Stimulated activated CD8-positive, alpha-beta memory T cell treated with anti-CD3 and anti-CD28 coated beads, Interleukin-4, amount 100 ng/mL, for 1 hour (primary cell): ENCODE measurements at places on chromosomes 7 and 10.

DNA sequence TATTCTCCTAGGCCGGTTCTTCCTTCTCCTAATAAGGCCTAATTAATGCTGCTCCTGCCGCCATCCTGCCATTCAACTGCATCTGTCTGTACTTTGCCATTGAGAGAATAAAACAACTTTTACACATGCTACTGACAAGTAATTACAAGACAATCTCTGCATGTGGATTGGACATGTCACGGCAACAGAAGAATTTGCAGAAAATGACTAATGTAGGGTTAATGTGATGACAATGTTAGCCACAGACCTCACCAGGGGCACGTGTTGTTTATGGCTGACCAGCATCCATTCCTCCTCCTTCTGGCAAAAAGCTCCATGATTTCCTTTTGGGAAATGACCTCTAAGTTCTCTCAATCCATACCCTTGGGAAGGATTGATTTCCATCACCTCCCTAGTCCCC, 58.0 kb downstream of the NEBL start:
- no peak for DNase-seq

DNA sequence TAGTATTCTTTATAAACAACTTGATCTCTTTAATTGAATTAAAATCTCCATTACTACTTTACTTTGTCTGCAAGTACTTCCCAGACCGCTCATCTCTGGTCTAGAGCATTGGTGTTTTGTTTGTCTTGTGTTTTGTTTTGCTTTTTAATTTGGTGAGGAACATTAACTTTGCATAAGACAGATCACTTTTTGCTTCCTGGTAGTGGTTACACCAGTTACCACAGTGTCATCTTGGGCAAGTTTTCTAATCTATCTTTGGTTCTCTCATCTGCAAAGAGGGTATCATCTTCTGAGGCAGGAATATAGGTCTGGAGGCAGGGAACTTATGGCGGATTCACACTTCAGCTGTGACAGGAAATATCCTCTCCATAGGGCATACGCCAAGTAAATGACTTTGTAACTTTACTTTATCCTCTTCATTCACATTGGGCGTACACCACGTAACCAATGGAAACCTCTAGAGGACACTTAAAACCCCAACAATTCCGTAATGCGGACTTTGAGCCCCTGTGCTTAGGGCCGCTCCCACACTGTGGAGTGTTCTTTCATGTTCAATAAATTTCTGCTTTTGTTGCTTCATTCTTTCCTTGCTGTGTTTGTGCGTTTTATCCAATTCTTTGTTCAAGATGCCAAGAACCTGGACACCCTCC, 83.2 kb upstream of the JAZF1 start:
- no peak for DNase-seq

DNA sequence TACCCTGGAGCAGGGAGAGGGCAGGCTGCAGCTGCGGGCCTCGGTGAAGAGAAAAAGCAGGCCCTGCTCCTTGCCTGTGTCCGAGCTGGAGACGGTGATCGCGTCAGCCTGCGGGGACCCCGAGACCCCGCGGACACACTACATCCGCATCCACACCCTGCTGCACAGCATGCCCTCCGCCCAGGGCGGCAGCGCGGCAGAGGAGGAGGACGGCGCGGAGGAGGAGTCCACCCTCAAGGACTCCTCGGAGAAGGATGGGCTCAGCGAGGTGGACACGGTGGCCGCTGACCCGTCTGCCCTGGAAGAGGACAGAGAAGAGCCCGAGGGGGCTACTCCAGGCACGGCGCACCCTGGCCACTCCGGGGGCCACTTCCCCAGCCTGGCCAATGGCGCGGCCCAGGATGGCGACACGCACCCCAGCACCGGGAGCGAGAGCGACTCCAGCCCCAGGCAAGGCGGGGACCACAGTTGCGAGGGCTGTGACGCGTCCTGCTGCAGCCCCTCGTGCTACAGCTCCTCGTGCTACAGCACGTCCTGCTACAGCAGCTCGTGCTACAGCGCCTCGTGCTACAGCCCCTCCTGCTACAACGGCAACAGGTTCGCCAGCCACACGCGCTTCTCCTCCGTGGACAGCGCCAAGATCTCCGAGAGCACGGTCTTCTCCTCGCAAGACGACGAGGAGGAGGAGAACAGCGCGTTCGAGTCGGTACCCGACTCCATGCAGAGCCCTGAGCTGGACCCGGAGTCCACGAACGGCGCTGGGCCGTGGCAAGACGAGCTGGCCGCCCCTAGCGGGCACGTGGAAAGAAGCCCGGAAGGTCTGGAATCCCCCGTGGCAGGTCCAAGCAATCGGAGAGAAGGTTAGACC, 138.0 kb upstream of the STK17A start:
- DNase-seq, result no peak

- no peak for DNase-seq
Measured at GRCh38 chr10:15262036-15262713, 93.7 kb upstream of the NMT2 start.

GRCh38 chr7:110007320-110008063, 1083.4 kb upstream of the LRRN3 start:
- no peak for DNase-seq

DNA sequence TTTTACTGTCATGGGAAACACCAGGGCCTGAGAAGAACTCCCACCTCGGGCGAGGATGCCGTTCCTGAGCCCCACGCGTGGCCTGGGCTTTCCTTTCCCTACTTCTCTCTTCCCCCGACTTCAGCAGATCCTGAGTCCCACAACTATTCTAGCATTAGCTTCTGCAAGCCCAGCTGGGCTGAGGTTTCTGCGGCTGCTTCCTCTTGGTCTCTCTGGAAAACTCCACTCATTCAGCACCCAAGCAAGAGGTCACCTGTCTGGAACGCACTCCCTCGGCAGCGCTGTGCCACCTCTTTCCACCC, 761 bp upstream of the DOCK1 start:
- DNase-seq, result no peak

GRCh38 chr10:129942936-129943715, 20.9 kb downstream of the EBF3 start:
- DNase-seq, result no peak

GRCh38 chr7:94056796-94057207, 52.6 kb upstream of the BET1 start:
- DNase-seq, result no peak

DNA sequence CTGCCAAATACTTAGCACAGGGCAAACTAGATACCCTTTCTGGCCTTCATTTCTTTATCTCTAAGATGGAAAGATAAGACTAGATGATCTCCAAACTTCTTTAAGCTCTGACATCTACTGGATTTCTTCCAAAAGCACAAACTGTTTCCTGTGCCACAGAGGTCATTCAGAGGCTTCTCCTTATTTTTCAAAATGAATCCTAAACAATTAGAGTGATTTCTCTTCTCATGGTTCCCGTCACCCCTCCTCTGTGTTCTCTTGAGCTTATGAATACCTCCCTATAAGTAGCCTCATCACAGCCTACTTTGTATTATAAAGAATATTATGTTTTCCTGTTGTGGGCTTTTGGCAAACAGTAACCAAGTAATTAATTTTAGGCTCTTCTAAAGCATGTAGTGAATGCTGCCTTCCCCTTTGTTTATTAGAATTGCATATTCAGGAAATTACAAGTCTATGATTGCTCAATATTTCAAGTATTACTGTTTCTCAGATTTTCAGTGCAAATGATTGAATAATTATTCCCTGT, 179.5 kb downstream of the REEP3 start:
- DNase-seq, result no peak

GRCh38 chr7:64602518-64602917, 39.6 kb upstream of the ZNF680 start:
- no peak for DNase-seq

- DNase-seq, result no peak
Measured at GRCh38 chr10:14625765-14626525, 148.8 kb downstream of the FAM107B start.
